ENCODE measurements at places on chromosomes 5 and 9.

DNA sequence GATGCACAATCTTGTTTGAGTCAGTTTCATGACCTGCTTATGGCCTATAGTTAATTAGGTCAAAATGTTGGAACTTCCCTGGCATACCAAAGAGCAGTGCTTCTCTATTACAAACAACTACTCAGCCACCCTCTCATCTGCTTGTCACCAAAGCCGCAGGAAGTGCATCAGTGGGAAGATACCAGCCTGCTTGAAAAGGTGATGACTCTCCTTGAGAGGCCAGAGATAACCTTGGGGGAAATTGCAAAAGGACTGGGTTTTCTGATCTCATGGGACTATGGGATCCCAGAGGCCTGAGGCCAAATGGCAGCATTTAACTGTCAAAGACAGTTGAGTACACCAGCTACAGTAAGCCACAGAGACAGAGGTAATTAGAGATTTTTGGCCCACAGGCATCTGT, 69.9 kb downstream of the C9orf57 start:
- no peak for DNase-seq

- no peak for DNase-seq
These were observed 7.0 kb upstream of the MAMDC2 start for GRCh38 chr9:70036641-70037040.

DNA sequence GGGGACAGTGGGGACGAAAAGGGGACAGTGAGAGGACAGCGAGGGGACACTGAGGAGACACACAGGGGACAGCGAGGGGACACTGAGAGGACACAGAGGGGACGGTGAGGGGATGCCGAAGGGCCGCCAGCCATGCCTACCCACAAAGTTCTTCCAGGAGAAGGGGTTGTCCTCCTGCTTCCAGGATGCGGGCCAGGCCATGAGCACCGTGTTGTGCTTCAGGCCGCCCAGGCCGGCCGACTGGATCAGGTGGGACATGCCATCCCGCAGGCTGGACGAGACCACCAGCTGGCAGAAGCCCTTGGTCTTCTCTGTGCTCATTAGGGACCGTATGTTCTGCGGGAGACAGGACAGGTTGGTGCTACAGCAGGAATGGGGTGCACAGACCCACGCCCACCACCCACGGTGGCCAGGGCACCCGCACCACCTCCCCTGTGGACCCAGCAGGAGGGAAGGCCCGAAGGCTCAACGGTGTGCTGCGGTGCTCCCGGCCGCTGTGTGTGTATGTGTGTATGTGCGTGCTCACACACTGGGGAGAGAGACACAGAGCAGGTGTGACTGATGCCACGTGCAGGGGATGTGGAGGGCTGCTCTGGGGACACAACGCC, 46.6 kb downstream of the SLC12A7 start:
- DNase-seq, result no peak

- DNase-seq, result no peak
These were observed 61.4 kb downstream of the SLC1A3 start for GRCh38 chr5:36667824-36668223.

DNA sequence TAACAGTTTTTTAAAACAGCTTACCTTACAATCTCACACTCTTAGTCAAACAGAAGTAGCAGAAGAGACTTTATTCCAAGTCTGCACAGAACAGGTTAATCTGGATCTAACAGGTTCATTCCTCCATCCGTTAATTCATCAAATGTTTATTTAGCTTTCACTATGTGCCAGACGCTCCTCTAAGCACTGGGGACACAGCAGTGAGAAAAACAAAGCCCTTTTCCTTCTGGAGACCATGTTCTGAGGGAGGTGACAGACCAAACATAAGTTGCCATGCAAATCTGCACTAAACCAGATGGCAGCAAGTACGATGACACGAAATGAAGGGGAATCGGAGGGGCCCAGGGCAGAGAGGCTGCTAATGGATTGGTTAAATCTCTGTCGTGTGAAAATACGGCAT, 17.1 kb upstream of the GLIPR2 start:
- no peak for DNase-seq

- no peak for DNase-seq
These were observed 29.5 kb downstream of the CAST start for GRCh38 chr5:96691503-96692303.

DNA sequence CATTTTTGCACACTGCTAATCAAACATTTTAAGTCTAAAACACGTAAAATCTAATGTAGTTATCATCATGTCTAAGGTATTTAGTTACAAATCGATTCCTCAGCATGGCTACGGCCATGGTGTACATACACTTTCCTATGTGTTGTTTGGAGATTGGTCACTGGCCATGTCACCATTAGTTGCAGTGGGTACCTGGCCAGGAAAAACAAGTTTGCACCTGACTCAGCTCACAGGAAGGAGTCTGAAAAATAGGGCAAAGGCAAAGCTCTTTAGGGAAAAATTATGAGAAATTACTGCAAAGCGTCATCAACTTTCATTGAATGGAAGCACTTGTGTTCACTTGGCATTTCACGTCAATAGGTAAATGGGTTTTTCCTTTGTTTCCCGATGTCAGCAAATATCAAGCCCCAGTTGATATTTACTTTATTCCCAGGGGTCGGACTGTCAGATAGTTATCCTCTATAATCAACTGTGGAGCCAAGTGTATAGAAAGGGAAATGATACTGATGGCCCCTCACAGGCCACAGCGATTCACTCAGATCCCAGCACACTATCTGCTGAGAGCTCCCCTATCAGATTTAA, 626.0 kb upstream of the ADAMTS16 start:
- DNase-seq, result no peak

DNA sequence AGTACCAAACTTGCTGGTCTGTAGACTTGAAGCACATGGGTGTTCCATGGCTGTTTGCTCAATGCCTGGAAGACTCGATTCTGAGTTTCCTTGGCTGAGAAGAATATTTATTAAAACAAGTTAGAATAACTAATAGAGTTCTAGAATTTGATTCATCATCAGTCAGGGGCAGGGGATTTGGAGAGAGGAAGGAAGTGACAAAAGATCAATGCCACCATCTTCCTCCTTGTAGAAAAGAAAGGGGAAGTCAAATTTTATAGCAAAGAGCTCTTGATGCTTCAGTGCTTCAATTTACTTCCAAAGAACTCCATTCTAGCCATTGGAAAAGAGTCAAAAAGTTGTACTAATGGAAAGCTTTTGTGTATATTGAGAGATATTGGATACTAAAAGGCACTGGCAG, 236.3 kb downstream of the MCTP1 start:
- DNase-seq, result no peak

GRCh38 chr5:13477118-13477737, 467.3 kb downstream of the DNAH5 start:
- no peak for DNase-seq

DNA sequence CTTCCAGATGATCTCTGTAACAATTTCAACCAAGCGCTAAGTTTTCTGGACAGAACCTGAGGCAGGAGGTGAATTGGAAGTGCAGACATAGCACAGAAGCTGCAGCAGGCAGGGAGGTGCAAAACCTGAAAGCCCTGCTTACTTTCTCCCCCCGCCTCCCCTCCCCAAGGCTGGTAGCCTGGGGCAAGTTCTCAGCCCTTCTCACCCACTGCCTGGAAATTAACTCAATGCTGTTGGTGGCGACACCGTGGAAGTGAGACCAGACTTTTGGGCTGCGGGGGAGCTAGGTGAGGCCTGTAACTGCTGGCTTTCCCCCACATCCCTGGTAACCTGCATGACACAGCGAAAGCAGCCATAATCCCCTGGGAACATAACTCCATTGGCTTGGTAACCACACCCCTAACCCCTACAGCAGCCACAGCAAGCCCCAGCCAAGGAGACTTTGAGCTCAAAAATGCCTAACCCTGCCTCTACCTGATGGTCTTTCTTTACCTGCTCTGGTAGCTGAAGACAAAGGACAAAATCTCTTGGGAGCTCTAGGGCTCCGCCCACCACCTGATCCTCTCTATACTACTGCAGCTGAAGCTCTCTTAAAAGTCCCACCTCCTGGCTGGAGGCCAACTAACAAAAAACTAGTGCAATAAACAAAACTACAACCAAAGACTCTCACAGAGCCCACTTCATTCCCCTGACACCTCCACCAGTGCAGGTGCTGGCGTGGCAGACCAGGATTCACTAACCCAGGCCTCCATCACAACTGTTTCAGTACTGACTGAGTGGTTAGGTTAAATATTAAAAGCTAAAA, 11.9 kb upstream of the OR13C8 start:
- DNase-seq, result no peak

DNA sequence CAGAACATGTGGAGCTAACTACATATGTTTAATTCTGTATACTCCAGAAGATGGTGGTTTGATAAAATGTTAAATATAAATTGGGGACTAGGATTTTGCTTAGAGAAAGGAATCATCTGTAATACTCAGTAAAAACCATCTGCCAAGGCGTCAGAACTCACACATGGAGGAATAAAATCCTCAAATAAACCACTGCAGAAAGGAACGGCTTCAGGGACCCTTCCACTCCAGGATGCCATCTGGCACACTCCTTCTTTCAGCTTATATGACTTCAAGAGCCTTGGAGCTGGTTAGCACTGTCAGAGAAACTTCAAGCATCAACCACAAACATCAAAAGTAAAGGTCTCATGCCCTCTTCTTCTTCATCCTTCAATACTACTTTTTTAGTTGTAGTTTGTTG, 360.6 kb downstream of the PLK2 start:
- no peak for DNase-seq

GRCh38 chr9:37200433-37201005, 80.1 kb downstream of the ZCCHC7 start:
- no peak for DNase-seq

- DNase-seq, result no peak
These were observed 127.8 kb downstream of the GNAQ start for GRCh38 chr9:77903666-77904285.

- no peak for DNase-seq
These were observed 51.7 kb downstream of the ZNF366 start for GRCh38 chr5:72455476-72455875.

GRCh38 chr5:67695369-67695768, 498.8 kb upstream of the CD180 start:
- no peak for DNase-seq

DNA sequence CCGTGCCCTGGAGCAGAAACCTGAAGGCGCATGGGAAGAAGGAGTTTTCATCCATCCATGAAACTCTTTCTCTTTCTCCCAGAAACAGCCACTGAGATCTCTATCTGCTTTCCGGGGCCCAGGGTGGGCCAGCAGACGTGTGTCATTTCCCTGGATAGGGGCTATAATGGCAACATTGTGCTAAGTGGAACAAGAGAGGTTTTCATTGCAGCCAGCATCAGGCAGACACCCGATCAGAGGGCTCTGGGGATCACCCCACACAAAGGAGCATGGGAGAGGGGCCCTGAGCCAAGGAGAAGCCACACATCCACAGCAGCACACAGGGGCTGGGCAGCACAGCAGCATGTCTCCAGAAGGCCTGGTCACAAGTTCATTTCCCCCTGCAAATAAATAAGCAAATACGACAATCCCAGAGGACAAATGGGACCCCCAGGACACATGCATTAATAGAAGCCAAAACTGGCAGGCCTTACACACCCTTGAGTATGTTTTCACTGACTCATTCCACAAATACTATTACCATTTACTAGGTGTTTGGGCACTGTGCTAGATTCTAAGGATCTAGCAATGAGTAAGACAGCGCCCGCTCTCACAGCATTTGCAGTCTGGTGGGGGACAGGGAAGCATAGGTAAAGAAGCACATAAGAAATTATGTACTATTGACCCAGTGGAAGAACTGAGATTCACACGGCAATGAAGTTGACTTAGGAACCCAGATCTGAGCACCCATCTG, 4.3 kb upstream of the AFAP1L1 start:
- no peak for DNase-seq

DNA sequence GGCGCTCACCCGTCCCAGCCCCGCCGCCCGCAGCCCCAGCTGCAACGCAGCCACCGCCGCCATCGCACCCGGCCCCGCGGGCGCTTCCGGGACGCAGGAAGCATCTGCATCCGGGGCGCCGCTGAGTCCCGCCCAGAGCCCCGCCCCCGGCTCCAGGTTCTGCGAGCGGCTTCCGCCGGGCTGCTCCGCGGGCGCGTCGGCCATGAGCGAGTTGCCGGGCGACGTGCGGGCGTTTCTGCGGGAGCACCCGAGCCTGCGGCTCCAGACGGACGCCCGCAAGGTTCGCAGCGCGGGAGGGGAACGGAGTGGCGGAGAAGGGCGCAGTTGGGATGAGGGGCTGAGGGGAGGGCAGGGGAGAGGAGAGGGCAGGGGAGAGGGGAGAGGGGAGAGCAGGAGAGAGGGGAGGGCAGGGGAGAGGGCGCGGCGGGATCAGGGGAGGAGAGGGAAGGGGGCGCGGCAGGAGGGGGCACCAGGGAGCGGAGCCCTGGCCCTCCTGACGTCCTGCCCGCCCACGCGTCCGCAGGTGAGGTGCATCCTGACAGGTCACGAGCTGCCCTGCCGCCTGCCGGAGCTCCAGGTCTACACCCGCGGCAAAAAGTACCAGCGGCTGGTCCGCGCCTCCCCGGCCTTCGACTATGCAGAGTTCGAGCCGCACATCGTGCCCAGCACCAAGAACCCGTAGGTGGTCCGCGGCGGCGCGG, at the start of the genes SURF1 and SURF2:
SURF1 (minus strand) TSS at position 97 of the 701 bp plus-strand sequence; CDS start at position 63, 34 bp downstream.
SURF2 (plus strand) TSS at position 160 of the 701 bp plus-strand sequence; CDS start at position 203, 43 bp downstream.
- peak; percentile 87 for DNase-seq

DNA sequence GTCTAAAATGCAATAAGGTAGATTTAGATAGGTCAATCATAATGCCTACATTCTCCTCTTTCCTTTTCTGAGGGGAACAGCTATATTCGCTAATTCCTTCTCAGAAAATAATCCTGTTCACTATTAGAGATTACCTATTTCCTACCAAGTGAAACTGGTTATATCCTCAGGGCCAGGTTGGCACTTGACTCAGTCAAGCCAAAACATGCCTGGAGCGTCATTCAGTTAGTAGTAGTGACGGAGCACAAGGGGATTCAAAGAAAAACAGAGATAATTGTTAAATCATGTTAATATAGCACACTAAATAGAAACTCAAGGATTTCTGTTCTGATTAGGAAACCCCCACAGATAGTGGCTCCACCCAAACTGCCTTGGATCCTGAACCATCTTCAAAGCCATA, 515.4 kb upstream of the PTPRD start:
- no peak for DNase-seq

Data from activated CD8-positive, alpha-beta memory T cell treated with anti-CD3 and anti-CD28 coated beads for 1 hour (primary cell).